ENCODE measurements at places on chromosomes 6 and 20.

DNA sequence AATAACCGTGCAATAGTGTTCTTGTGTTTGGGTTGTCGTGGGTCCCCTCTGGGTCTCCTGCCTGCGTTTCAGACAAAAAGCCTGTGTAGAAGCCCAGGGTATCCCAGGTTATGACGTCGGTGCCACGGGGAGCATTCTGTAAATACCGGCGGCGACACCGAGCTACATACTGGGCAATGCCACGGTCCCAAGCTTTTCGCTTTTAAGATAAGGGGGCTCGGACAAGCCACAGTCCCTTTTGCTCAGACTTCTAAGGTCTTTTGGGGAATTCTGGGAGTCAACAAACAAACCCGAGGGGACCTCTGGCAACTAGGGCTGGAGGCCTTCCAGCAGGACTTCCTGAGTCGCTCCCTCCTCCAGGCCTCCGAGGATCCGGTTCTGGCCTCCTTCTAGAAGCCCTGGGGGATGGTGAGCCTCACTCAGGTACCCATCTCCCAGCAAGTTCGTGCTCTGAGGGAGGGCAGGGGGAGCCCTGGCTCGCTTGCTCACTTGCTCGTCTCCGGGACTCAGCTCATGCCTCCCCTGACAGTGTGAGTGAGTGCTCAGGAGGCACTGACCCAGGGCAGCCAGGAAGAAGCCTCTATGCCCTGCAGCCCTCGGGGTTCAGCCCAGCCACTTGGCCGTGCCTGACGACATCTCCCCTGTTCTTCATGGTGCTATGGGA, 62.4 kb upstream of the MRPS10 start:
- no peak for DNase-seq

GRCh38 chr6:108799354-108799717, 48.9 kb upstream of the ARMC2 start:
- DNase-seq: no peak

DNA sequence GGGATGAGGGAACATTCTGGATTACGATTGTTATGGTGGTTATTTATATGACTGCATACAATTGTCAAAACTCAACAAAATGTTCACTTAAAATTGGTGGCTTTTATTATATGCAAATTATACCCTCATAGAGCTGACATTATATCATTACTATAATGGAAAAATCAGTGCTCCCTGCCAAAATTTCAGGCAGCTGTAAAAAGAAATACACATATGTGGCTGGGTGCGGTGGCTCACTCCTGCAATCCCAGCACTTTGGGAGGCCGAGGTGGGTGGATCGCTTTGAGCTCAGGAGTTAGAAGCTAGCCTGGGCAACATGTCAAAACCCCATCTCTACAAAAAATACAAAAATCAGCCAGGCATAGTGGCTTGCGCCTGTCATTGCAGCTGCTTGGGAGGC, 75.8 kb upstream of the SULF2 start:
- DNase-seq: no peak

DNA sequence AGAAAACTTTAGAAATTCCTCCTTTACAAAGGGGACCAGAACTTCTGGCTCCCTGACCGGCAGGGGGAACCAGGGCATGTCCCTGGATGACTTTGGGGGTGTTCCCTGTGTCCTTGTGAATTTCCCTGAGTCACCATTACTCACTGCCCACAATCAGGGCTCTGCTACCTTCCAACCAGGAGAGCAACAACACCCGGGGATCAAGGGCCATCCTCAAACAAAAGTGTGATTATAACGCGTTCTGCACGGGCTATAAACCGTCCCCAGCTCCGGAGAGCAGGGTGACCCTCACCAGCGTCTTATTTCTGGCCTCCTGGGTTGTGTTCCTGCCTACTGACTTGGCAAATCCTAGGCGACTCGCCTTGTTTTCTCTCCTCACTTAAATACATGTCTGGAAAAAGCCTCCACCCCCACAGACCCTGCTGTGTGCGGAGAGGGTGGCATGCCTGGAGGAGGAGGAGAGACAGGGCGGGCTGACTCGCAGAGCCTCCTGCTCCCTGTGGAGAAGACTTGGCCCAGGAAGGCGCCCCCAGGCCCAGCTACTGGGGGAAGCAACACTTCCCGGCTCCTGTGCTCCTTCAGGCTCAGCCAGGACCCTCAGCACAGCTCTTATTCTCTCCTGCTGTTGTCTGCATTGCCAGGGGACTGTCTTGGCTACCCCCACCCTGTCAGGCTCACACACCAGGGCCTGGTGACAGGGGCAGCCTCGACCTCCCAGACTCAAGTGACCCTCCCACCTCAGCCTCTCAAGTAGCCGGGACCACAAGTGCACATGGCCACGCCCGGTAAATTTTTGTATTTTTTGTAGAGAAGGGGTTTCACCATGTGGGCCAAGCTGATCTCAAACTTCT, 54.1 kb downstream of the FGD2 start:
- DNase-seq: no peak

DNA sequence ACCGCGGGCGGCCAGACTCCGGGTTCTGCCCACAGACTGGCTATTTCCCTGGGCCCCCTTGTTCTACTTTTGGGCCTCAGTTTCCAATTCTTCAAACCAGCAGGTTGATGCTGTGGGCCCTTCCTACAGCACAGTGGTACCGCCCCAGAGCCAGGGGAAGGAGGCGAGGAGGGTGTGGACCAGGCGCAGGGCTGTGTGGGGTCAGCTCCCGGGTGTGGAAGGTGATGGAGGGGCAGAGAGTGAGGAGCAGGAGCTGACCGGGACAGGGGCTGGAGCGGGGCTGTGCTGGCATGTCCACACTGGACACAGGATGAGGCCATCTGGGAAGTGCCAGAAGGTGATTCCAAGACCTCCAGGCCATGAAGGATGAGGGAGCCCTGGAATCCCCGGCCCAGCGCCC, 35.2 kb upstream of the CHRNA4 start:
- no peak for DNase-seq

DNA sequence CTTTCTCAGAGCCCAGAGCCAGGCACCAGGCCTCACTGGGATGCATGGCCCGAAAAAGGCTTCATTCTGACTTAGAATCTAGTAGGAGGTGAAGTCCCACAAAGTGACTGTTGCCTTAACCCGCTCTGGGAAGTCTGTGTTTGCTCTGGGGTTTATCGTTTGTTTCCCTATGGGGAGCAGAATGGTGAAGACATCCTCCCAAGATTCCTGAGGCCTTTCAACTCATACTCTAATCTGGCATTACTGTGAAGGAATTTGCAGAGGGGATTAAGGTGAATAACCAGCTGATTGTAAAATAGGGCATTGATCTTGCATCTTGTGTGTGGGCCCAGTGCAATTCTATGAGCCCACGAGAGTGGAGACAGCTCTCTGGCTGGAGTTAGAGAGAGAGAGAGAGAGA, 67.8 kb downstream of the CDH26 start:
- DNase-seq: no peak

Data from activated CD4-positive, CD25-positive, alpha-beta regulatory T cell (primary cell).